NCI-H748 treated with DMSO at 0.1 percent for 48 hours (cell line): ENCODE measurements at places on chromosomes 11 and 22.

- DNase-seq: no peak
These were observed 26.0 kb upstream of the FAM181B start for GRCh38 chr11:82759649-82760048.

DNA sequence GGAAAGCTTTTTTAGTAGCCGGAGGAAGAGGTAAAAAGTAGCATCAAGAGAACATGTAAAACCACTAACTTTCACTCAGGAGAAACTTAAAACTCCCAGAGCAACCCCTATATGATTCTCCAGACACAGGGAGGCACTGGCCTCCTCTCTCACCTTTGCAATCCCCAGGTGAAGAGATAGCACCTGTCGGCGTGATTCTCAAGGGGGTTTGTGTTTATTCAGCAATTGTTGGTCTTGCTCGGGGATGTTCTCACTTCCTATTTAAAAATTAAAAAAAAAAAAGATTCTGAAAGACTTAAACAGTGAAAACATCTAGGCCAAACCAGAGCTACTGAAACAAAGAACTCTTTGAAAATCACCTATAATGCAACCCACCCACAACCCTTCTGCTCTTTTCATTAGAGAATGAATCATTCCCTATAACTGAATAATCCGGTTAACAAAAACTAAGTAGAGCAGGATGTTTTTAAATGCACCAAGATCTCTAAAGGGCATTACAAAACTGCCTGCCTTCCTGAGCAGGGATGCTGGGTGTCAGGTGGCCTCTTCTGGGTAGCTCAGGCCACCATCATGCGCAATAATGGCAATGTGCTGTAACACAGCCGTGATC lies 24.9 kb downstream of the DHCR7 start:
- no peak for DNase-seq

DNA sequence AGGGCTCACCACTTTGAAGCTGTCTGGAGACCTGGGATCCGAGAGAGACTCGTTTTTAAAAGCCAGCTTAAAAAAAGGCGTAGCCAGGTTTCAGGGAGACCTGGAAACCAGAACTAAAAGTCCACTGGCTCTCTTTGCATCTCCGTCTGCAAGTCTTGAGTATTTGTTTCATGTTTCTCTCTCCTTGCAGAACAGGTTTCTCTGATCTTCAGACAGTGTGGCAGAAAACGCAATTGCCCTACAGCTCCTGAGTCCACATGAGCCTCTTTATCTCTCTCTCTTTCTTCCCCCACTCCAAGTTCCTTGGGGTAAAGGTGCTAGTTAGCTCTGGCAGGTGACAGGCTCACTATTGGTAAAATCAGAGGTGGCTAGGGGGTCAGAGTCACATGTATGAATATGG lies 67.0 kb upstream of the AMPD3 start:
- DNase-seq: no peak

- DNase-seq: peak; percentile 56
These were observed 493.8 kb downstream of the NTM start for GRCh38 chr11:131864228-131864627.

DNA sequence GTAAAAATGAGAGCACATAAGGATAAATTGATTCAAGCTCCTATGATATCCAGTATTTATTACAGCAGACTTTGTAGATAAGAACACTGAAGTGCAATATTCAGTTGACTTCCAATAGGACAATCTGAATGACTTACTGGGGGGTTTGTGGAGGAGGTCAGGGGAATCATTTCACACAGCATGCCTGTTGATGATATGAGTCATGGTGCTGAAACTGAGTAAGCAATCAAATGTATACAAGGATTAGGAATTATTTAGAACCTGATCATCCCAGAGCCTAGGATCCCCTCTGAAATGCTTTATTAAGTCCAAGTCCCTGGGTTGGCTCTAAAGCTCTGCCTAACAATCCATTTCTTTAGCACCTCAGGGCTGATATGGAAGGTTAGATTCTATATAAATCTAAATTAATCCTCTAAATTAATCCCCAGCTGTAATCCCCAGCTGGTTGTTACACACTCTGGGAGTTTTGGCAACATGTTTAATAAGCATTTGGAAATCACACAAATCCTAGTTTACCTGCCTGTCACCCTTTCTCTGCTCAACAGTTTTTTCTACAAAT lies 326.4 kb downstream of the GUCY1A2 start:
- no peak for DNase-seq

GRCh38 chr11:76008474-76008873 lies 193.5 kb downstream of the UVRAG start:
- no peak for DNase-seq

- no peak for DNase-seq
These were observed 988 bp downstream of the RPS3 start for GRCh38 chr11:75400146-75400865.

DNA sequence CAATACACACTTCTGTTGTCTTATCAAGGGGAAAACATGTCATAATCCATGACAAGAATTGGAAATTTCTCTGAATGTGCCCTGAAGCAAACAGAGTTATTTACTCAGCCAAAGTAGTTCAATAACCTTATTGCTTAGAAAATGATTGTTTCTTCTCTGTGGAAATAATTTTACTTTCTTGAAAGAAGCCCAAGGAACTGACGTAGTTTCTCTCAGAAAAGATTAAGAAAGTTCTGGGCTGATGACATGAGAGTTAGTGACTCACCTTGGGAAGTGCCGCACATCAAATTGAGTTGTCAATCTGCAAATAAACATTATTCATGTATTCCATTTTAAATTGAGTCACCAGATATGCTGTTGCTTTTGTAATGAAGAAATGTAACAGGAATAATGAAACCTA lies 418.6 kb upstream of the LRRC4C start:
- DNase-seq: no peak

GRCh38 chr22:17753401-17753989 lies 20.8 kb downstream of the BID start:
- no peak for DNase-seq

GRCh38 chr11:122229481-122230384 lies 113.7 kb upstream of the BLID start:
- DNase-seq: no peak

- no peak for DNase-seq
These were observed 30.5 kb downstream of the MRGPRD start for GRCh38 chr11:68950270-68950669.

- no peak for DNase-seq
These were observed 492.9 kb downstream of the SOX6 start for GRCh38 chr11:15863411-15863810.

- DNase-seq: no peak
These were observed 33.0 kb downstream of the CCDC34 start for GRCh38 chr11:27329867-27330632.

GRCh38 chr22:47369020-47369419 lies 606.6 kb downstream of the TBC1D22A start:
- DNase-seq: no peak

- no peak for DNase-seq
These were observed 14.1 kb downstream of the WNT7B start for GRCh38 chr22:45962756-45963324.

GRCh38 chr22:44224166-44224565 lies 43.4 kb downstream of the PARVG start:
- no peak for DNase-seq
